ENCODE measurements at places on chromosomes 6 and 20.

DNA sequence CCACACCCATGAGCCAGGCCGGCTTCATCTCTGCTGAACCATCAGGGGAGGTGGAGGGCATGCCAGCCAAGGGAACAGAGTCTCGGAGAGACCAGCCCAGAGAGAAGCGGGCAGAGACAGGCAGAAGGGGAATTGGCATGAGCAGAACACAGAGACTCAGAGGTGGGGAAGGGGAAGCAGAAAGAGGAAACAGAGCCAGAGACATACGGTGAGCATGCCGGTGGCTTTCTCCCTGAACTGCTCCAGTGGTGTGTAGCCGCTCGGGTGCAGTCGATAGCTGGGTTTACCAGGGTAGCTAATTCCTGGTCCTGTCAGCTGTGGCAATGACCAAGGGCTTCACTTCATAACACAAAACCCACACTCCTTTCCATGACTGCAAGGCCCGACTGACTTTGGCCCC is 83.6 kb upstream of the CCDC167 start:
- no peak for DNase-seq

DNA sequence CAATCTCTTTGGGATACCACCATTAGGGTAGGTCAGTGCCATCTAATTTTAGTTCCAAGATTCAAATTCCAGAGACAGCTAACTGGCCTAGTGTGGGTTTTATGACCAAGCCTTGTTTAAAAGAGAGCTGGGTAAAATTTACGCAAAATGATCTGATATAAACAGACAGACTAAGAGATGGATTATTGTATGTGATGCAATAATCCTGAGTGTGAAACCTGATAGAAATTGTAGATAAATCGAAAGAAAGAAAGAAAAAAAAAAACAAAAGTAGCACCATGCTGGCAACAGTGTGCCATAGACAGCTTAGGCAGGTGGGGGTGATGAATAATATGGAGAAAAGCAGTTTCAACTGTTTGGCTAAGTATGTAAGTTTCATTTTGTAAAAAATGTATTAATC is 2.9 kb downstream of the ZNF184 start:
- DNase-seq: no peak

DNA sequence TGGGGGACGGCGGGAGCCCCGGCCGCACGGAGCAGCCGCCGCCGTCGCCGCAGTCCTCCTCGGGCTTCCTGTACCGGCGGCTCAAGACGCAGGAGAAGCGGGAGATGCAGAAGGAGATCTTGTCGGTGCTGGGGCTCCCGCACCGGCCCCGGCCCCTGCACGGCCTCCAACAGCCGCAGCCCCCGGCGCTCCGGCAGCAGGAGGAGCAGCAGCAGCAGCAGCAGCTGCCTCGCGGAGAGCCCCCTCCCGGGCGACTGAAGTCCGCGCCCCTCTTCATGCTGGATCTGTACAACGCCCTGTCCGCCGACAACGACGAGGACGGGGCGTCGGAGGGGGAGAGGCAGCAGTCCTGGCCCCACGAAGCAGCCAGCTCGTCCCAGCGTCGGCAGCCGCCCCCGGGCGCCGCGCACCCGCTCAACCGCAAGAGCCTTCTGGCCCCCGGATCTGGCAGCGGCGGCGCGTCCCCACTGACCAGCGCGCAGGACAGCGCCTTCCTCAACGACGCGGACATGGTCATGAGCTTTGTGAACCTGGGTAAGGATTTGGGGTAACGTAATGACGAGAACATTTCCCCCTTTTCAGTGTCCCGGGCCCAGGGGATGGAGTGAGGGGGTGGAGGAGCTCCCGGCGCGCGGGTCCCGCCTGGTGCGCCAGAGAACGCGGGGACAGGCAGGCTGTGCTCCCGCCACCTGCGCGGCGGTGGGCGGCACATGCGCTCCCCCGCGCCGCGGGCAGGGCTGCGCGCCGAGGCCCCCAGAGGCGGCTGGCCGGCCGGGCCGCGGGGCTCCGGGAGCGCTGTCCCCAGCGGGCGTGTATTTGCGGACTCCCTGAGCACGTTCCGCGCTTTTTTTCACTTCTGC is 1.4 kb downstream of the BMP6 start:
- DNase-seq: no peak

DNA sequence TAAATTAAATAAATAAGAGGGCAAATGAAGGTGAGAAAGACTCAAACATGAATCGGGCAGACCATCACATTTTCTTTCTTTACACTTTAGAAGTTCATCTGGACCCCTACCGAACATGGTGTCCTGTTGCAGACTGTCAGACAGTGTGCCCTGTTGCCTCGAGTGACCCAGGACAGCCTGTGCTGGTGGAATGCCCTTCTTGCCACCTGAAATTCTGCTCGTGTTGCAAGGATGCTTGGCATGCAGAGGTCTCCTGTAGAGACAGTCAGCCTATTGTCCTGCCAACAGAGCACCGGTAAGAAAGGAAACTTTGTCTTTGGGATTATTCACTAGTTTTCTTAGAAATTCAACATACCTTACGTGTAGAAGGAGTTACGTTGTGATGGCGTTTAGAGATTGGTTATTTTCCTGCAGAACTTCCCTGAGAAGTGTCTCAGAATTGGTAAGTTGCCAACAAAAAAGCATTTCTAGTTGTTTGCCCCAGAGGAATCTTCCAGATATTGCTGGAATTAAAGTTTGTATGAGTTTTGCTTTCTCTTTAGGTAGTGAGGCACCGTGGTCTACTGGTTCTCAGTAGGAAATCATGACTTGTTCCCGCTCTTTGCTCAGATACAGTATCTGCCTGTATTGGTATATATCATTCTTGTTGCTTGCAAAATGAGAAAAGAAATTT is 70.1 kb downstream of the RNF144B start:
- no peak for DNase-seq

DNA sequence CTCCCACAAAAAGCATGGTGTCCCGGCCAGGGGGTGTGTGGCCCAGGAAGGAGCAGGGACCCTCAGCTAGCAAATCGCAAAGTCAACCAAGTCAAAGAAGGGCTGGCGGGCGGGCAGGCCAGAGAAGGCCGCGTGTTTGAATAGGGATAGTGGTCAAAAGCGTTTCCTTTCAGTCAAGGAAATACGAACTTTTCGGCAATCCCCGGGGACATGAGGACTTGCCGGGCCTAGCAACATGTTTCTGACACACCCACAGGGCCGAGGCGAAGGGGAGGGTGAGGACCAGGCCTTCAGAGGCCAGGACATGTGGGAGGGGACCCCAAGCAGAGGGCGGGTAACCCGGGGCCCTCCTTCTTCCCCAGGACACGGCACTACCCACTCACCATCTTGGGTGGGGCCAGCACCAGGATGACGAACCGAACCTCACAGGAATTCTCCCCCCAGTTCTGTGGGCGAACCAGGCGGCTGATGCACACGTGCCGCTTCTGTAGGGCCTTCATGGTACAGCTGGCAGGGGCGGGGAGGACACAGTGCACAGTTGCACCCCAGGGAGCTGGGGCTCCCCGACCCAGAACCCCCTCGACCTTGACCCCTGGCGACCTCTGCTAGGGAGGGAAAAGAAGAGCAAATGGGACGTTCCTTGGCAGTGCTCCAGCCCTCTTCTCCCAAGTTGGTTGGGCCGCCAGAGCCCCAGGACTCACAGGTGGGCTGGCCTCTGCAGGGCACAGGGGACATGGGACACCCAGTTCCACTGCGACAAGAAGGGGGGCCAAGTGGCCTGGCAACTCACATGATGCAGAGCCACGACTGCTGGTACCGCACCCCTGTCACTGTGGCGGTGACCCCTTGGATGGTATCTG is 5.6 kb downstream of the SLC4A11 start:
- DNase-seq: no peak

DNA sequence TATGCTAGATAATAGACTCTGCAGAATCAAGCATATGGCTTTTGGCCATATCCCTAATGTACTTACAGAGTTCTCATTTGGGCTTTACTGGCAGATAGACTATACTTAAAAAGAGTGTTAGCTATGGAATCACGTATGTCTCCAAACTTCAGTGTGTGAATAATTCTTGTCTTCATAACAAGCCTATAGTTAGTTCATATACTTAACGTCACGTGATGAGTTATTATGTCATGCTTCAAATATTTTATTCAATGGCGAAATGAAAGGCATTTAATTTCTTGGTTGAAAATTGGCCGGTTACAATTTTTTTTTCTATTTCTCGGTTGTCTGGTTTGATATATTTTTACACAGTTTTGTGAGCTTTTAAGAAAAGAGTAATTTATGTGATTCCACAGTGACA is 62.7 kb downstream of the MEI4 start:
- no peak for DNase-seq

DNA sequence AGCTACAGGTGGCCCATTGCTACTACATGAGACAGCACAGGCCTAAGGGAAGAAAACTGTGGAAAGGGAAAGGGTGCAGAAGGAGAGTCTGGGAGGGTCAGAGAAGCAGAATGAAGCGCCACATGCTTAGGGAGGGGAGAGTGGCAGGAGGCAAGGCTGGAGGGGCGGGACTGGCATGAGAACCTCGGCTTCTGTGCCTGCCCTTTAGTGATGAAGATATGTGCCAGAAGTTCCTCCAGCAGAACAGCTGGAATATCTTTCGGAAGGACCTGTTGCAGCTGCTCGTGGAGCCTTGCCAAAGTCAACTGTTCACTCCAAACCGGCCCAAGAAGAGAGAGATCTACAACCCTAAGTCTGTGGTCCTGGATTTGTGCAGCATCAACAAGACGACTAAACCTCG is 61.8 kb downstream of the CNBD2 start:
- DNase-seq: no peak

GRCh38 chr20:49078310-49078709 is 32.2 kb downstream of the CSE1L start:
- no peak for DNase-seq

DNA sequence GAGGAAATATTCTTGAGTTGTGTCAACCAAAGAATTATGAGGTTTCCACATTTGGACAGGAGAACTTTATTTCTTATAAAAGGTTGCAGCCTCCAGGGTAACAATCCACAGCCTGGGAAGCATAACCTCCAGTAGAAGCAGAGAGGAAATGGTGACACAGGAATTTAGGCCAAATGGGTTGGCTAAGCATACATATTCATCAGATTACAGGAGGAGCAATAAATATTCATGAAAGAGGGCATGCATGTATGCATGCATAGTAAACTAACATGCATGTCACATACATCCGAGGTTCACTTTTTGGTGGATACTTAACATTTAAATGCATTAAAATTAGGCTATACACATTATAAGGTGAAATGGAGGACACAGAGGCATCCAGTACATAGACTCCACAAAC is 55.7 kb upstream of the NT5E start:
- no peak for DNase-seq

DNA sequence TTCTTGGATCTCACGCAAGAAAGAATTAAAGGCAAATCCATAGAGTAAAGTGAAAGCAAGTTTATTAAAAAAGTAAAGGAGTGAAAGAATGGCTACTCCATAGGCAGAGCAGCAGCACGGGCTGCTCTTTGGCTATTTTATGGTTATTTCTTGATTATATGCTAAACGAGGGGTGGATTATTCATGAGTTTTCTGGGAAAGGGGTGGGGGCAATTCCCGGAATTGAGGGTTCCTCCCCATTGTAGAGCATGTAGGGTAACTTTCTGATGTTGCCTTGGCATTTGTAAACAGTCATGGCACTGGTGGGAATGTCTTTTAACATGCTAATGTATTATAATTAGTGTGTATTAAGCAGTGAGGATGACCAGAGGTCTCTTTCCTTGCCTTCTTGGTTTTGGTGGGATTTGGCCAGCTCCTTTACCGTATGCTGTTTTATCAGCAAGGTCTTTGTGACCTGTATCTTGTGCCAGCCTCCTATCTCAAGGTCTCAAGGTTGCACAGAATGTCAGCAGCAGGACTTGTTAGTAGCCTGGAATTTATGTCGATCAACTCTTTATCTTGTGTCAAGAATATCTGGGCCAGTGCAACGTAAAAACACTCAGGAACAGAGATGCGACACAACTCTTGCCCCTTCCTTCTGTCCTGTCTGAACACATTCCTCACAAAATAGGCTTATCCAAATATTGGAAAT is 931.4 kb downstream of the QKI start:
- DNase-seq: no peak

DNA sequence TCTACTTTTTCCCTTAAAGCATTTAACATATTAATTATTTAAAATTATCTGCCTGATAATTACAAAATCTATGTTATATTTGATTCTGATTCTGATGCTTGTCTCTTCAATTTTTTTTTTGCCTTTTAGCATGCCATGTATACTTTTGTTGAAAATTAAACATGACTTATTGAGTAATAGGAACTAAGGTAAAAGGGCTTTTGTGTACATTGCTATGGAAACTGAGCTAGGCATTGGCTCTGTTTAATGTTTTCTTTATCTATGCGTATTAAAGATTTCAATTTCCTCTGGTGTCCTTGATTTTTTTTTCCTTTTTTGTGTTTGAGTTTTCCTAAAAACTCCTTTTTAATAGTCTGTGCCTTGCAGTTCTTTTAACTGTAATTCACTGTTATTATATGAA is 805.2 kb downstream of the DHX35 start:
- DNase-seq: no peak

GRCh38 chr20:61454053-61454452 is 202.0 kb downstream of the CDH4 start:
- DNase-seq: no peak

GRCh38 chr6:54193560-54193959 is 82.3 kb downstream of the MLIP start:
- DNase-seq: no peak

DNA sequence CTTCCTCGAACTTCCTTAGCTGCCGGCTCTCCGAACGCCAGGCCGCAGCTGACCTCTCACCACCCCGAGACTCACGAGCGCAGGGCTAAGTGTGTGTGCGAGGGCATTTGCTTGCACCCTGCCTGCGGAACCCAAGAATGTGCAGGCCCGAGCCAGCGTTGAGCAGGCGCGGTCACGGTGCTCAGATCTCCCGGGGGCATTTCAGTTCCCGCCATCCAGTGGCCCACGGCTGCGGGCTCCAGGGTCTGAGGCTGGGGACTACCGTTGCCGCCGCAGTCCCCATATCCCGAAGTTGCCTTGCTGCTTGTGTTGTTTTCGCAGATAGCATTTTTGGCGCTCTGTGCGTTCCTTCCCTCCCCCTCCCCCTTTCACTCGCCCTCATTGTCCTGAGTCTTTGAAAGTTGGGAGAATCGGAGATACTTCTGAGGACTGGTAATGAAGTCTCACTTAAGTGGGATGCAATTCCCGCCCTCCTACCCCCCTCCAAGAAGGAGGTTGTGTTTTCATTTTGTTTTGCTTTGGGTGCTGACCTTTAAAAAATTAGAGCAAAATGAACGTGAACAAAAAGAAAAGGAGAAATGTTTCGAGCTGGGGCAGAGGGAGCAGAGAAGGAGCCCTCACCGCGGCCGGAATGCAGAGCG is 1.7 kb downstream of the NR2E1 start:
- no peak for DNase-seq

DNA sequence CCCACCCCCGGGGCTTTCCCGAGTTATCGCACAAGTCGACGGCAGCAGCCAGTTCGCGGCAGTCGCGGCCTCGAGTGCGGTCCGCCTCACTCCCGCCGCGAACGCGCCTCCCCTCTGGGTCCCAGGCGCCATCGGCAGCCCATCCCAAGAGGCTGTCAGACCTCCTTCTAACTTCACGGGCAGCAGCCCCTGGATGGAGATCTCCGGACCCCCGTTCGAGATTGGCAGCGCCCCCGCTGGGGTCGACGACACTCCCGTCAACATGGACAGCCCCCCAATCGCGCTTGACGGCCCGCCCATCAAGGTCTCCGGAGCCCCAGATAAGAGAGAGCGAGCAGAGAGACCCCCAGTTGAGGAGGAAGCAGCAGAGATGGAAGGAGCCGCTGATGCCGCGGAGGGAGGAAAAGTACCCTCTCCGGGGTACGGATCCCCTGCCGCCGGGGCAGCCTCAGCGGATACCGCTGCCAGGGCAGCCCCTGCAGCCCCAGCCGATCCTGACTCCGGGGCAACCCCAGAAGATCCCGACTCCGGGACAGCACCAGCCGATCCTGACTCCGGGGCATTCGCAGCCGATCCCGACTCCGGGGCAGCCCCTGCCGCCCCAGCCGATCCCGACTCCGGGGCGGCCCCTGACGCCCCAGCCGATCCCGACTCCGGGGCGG is 1.6 kb downstream of the GNAS start:
- DNase-seq: no peak

All from NCI-H226 (cell line).